ENCODE measurements at places on chromosomes 12 and 14.

DNA sequence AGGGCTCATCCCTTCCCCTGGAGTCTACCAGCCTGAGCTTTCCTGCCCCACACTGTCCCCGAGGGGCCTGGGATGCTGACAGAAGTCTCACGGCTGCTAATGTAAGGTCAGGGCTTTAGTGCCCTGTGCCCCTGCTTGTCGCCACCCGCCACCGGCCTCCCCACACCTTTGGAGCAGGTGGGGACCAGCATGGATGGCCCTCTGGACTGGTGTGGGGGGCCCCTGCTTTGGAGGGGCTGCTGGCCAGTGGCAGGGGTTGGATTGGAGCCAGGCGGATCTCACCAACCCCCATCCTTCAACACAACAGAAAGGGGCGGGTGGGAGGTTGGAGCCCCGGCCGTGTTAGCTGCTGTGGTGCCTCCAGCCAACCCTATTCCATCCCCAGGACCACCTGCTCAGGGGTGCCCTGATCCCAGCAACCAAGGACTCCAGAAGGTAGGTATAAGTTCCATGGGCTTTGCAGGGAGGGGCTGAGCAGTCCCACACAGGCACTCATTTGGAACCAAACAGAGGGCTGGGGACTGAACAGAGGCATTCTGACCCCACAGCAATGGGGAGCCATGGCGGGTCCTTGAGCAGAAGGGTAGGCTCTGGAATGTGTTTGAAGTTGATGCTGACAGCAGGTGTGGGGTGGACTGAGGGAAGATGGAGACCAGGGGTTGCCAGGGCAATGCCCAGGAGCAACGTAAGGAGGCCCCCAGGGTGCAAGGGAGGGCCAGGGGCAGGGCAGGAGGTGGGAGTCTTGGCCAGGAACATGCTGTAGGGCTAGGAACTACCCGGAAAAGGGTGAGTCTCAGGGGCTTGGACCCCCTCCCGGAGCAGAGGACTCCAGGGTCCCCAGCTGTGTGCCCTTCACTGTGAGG lies 145.1 kb upstream of the C14orf180 start:
- DNase-seq = no peak

- DNase-seq = no peak
These were observed 58.1 kb upstream of the NUDT4 start for GRCh38 chr12:93319523-93320050.

DNA sequence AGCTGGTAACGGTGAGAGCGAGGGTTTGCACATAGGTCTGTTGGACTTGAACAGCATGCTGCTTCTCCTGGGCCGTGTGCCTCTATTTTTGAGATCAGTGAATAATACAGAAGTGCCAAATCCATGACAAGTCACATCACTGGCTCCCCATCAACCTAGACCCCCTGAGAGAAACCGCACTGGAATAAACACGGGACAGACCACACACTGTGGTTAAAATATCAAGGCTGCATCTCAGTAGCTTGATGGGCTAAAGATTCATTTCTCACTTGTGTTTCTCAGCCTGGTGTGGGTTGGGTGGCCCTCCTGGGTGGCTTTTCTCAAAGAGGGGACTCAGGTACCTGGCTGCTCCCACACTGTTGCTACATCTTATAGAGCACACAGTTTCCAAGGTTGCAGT lies 191.0 kb downstream of the DICER1 start:
- no peak for DNase-seq

DNA sequence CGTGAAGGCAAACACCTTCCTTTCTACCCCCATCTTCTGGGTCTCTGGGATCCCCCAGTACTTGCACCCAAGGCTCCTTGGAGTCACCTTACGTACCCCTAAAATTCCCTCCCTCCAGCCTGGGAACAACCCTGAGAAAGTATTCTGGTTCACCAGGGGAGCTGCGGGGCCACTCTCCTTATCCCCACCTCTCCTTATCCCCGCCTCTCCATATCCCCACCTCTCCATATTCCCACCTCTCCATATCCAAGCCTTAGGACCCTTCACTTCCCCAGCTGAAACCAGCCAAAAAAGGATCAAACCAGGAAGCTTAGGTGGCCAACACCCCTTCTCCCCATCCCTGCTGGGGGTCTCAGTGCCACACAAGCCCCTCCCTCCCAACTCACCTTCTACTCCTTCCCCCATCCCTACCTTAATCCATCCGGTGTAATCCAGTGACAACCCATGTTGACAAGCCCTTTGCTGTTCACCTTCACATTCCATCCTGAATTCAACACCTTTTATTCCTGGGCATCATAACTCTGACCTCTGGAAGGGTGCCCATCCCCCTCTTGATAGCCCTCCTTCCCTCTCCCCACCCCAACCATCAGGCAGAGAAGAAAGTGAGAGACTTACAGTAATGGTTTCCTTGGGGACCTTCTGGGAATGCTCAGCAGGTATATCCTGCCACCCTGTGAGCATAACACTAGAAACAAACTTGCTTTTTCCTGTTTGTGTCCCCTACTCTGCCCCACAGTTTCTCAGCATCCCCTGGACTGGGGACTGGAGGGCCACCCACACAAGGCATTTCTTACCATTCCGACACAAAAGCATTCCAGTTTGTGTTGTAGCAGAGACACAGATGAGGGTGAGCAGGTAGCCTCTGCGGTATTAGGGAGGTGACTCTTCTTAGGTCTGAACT lies 1.6 kb upstream of the MSI1 start:
- no peak for DNase-seq

DNA sequence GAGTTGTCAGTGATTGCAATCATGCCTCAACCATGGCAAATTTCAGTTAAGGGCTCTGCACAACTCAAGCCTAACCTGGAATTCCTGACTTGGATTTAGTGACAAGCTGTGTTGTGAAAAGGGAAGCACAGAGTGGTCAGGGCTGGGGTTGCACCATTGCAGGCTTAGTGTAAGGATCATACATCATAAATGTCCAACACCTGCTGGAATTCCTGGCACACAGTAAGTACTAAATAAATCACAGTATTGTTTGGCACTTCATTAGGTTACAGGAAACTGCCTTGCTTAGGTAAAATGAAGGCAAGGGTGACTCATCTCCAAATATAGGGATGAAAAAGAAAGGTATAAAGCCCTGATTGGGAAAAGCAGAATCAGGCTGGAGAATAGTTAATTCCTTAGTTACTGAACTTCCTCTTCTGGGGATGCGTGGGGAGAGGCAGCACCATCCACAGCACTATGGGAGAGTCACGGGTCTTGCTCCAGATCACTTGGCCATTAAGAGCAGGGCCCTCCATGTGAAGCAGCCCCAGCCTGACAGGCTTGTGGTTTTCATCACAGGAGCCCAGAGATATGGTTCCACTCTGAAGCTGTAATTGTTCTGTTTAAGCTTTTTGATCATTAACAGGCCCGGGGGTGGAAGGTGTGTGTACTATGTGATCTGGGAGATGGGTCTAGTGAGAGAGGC lies 39.7 kb downstream of the SLC8A3 start:
- no peak for DNase-seq

- DNase-seq = no peak
These were observed 72.3 kb downstream of the LRIG3 start for GRCh38 chr12:58847901-58848600.

- DNase-seq = no peak
These were observed 41.3 kb downstream of the CDC42BPB start for GRCh38 chr14:103016071-103016470.

- DNase-seq = no peak
These were observed 175.2 kb downstream of the EPS8 start for GRCh38 chr12:15613981-15614380.

DNA sequence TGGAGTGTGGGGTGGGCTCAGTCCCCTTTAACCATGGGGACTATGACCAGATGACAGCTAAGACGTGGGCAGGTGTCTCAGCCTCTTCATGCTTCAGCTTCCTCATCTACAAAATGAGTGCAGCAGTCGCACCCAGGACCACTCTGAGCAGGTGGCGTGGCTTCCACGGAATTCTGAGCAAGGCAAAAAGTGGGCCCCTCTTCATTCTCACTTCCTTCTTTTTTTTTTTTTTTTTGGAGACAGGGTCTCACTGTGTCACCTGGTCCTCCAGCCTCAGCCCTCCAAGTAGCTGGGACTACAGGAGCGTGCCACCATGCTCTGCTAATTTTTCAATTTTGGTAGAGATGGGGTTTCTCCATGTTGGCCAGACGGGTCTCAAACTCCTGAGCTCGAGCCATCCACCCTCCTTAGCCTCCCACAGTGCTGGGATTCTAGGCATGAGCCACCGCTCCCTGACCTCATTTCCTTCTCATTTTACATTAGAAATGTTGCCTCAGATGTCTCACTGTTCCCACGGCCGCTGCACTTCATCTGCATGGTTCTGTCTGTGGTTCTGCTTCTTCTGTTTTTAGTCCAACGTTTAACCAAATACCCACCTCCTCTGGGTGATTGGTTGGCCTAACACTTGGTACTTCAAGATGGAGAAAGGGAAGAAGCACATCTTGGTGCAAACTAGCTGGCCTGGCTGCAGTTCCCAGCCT lies 41.3 kb upstream of the BCL7A start:
- DNase-seq = peak; percentile 18

DNA sequence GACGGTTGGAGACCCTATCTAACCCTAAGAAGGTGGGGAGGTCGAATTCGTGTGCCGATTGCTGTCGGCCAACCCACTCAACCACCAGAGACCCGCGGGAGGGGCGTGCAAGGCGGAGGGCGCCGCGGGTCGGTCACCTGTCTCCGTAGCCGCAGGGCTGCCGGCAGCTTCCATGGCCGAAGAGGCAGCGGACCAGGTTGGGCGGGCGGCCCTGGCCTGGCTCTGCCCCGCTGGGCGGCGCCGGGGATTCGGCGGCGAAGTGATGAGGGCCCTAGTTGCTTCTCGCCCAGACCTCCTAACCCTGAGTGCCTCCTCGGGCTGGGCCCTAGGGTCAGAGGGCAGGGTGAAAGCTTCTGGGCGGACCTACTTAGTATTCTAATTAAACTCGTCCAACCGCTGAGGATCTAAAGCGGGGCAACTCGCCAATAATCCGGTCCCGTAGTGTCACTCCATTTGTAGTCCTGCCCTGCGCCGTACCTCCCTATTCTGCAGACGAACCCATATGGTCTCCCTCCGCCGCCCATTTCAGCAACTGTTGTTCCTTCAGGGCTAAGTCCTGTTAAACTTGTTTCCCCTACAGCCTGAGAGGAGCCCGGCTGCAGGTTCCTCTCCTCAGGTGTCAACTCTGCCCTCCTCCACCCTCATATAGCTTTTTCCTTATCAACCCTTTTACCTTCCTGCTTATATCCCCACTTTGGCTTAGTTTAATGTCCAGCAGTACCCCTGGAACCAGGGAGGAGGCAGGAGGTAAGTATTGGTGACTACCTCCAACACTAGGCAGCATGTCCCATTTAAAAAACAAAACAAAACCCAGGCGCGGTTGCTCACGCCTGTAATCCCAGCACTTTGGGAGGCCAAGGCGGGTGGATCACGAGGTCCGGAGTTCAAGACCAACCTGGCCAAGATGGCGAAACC lies at the start of gene PYM1:
Gene PYM1 (minus strand): TSS at position 307 of the 915 bp plus-strand sequence. CDS start 133 bp downstream, at position 174.
- DNase-seq = peak; percentile 84

DNA sequence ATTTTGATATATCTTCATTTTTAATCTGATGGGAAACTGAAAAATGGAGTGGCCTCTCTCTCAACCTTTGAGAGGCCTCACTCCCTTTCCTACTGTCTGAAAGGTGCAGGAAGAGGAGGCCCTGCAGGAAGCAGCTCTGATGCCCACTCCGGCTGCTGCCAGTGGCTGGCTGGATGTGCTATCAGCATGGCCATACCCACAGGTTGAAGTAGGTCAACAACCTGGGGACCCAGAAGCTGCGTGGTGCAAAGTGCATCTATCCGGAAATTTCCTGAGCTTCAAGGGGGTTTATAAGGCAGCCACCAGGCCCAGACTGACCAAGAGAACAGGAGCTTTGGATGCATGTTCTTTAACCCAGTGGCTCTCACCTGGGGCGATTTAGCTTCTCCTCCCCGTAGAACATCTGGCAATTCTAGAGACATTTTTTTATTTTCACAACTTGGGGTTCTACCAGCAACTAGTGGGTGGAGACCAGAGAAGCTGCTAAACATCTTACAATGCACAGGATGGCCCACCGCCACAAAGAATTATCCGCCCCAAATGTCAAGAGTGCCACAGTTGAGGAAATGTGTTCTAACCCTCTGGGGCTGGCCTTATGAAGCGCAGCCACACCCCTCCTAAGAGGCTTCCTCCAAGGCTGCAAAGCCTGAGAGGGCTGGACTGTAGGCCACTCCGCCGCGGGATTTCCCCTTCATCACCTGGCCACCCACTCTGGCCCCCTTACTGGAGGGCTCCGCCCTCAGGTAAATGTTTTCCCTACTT lies 8.2 kb upstream of the BATF start:
- peak; percentile 66 for DNase-seq

GRCh38 chr12:110537605-110538409 lies 35.7 kb downstream of the RAD9B start:
- DNase-seq = no peak

DNA sequence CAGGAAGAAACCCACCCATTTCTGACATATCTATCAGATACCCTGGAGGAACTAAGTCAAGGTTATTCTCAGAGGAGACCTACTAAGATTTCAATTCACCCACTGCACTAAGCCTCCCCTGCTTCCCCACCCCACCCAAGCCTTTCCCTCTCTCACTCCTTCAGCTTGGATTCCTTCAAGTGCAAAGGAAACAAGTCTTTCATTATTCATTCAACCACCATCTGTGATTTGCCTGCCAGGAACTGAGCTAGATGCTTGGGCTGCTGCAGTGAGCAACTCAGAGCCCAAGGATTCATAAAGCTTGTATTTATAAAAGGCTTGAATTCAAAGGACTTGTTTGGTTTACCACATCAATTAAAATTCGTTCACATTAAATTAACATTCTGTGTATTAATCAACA lies 161.3 kb downstream of the GXYLT1 start:
- no peak for DNase-seq

GRCh38 chr14:52874389-52874788 lies 76.5 kb downstream of the FERMT2 start:
- DNase-seq = no peak

DNA sequence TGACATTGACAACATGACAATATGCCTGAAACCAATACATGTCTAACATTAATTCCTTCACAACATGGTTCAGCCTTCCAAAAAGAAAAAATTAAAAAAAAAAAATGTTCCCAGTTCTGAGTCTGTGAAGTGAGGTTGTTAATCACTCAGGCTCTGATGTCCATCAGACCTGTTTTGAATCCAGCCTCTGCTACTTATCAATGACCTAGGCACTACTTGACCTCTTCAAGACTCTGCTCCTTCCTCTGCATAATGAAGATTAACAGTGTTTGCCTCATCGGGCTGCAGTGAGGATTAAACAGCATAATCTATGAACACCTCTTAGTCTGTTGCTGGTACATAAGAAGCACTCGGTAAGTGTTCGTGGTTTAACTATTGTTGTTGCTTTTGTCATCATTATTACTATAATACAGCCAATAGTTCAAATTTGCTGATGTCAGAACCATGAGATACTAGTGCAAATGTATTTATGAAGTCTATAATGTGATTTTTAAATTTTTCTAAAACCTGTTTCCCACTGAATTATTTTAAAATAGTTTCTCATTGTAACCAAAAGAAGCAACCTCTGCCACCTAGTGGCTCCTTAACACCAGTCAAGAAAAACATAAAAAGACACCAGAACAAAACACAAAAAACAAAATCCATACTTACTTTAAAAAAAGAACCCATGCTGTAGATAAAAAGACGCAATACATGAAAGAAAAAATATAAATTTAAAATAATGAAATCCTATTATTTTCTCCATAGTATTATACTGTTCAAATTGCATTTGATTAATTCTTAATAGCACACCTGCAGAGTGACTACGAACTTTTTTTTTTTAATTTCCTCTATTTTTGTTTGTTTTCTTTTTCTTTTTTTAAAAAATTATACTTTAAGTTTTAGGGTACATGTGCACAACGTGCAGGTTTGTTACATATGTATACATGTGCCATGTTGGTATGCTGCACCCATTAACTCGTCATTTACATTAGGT lies 20.3 kb upstream of the TMX1 start:
- no peak for DNase-seq
